ENCODE measurements at places on chromosomes 16 and 17.

DNA sequence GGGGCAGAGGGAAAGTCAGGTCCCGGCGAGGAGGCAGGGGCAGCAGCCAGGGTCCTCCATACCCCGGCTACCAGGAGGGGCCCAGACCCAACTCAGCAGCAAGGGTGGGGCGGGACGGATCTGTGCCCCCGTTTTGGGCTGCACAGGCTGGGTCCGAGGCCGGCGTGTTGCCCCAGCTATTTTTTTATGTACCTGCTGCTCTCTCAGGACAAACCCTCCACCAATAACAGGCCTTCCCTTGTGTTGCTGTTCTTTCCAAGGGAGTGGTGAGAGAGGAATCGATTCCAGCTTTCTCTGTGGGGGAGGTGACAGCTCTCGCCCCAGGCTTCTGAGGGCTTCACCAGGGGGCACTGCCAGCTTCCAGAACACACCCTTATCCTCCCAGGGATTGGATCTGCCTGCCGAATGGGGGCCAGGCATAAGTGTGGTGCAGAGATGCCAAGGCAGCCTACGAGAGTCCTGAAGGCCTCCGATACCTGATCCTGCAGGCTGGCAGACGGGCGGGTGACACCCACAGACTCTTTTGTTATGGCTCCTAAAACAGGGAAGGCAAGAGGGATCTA is 22.3 kb downstream of the RTN4RL1 start:
- DNase-seq: no peak

DNA sequence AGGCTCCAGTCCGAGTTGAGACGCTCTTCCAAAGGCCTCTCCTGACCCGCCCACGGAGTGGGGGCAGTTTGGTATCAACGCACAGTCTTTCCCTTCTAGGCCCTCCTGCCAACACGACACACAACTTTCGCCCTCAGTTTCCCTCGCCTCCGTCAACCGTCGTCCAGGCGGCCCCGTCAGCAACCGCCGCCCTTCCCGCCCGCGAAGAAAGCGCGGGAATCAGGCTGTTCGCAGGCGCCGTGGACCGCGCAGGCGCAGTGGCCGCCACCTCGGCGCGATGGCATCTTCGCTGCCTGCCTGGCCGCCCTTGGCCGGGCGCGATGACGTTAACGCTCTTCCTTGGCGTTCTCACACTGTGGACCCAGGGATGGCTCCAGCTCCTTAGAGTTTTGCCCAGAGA is at the start of gene SPATA22:
SPATA22 (minus strand) TSS at position 221 of the 400 bp plus-strand sequence. CDS start 2,494 bp downstream, outside the sequence.
- DNase-seq: no peak

DNA sequence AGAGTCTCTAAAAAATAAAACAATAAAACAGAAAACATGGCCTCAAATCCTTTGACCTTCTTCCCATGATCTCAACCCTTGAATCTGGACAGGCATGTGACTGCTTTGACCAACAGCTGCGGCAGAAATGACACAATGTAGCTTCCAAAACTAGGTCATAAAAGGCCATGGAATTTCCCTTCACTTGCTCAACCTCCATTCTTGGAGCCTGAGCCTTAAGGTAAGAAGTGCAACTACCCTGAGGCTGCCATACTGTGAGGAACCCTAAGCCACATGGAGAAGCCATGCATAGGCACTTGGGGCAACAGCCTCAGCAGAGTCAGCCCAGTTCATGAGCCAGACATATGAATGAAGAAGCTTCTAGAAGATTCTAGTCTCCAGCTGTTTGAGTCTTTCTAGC is 75.7 kb upstream of the BRD7 start:
- no peak for DNase-seq

DNA sequence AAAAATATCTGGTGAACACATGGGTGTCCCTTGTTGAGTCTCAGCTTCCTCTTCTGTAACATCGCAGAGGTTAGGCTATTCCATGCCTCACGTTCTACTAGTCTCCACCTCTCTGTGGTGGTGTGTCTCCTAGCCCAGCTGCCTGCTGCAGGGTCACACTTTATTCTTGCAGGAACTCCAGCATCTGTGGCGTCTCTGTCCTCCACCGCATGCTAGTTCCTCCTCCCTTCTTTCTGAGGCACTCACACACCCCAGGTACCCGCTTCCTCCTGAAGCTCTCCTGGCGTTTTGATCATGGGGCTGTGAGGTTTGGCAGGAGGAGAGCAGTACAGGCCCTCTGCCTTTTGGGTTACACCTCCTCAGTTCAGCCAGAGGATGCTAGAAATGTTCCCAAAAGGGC is 9.9 kb upstream of the TEX2 start:
- no peak for DNase-seq

DNA sequence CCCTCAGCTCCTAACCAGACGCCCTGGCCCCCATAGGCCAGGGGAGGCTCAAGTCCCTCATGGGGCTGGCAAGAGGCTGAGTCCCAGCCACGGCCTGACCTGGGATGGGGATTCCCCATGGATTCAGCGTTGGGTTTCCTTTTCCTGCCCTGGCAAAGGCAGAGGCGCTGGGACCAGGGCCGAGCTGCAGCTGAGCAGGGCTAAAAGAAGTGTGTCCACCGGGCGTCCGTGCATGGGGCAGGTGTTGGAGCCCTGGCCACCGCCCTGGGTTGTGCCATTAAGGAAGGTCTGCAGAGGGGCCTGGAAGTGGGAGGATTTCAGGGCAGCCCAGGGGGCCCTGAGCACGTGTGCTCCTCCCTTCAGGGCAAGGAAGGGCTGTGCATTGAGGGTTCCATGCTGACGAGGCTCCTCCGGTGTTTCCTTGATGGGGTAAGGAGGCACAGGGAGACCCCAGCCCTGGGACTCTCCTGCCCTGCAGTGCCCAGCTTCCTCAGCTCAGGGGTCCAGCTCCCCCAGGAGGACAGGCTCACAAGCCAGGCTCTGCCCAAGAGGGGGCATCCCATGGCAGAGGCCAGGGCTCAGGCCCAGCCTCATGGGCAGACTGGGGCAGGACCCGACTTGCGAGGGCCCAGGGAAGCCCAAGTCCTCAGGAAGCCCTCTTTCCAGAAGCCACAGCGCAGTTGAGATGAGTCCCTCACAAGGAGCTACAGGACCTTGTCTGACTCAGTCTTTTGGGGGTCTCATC is 10.1 kb downstream of the TBC1D26 start:
- no peak for DNase-seq

GRCh38 chr16:70453892-70454221 is 538 bp upstream of the FCSK start:
- DNase-seq: peak; percentile 56

DNA sequence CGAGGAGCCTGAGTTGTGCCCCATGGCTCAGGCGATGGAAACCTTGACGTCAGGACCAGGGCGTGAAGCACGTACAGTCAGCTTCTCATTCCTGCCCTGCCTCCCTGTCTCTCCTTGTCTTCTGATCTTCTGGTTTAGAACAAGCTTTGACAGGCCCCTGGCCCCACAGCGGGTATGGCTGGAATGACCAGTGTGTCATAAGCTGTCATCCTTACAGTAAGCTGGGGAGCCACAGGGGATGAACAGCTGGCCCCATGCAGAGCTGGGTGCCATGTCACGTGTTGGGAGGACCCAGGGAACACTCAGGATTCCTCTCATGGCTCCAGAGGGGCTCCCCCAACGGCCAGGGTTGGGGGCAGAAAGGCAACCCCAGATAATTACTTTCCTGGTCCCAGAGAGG is 157.6 kb upstream of the PLCG2 start:
- no peak for DNase-seq

DNA sequence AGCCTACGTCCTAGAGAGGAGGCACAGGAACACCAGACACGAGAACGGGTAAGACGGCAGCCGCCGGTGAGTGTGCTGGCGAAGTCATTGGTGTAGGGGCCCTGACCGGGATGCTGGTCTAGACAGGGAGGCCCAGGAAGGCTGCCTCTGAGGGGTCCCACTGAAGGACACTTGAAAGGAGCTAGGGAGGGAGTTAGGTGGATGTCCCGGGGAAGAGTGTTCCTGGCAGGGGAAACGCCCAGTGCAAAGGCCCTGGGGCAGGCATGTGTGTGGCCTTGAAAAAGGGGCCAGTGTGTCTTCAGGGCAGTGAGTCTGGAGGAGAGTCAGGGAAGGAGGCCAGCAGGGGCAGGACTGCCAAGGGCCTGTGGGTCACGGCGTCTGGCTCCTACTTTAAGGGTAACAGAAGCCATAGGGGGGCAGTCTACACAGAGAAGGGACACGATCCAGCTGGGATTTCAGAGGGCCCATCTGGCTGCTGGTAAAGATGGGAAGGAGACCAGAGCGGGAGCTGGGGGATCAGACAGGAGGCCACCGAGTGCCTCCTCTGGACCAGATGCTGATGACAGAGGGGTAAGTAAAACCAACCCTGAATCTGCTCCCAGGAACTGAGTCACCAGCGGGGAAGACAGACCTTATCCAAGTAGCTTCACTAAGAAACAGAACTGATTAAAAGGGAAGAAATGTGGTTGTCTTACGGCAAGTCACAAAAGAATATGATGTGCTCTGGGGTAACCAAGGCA is 115.9 kb downstream of the LITAF start:
- no peak for DNase-seq

DNA sequence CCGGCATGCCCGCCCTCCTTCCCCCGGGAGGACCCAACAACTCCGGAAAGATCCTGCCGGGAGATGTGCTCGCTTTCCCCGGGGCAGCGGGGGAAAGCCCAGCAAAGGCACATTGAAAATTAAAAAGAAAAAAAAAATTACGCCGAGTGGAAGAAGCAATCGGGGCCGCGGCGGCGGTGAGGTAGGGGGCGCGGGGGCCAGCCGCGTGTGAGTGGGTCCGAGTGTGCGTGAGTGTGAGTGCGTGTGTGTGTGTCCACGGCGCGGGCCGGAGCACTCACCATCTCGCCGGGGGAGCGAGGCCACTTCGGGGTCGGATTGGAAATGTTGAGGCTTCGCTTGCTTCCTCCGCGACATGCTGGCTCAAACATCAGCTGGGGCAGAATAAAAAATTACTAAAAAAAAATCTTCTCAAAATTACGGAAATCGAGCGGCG is at the start of gene SALL1:
SALL1 (minus strand) TSS at position 383 of the 433 bp plus-strand sequence; CDS start at position 354, 29 bp downstream.
- DNase-seq: no peak

GRCh38 chr17:68867759-68868516 is 87.3 kb downstream of the ABCA8 start:
- no peak for DNase-seq

DNA sequence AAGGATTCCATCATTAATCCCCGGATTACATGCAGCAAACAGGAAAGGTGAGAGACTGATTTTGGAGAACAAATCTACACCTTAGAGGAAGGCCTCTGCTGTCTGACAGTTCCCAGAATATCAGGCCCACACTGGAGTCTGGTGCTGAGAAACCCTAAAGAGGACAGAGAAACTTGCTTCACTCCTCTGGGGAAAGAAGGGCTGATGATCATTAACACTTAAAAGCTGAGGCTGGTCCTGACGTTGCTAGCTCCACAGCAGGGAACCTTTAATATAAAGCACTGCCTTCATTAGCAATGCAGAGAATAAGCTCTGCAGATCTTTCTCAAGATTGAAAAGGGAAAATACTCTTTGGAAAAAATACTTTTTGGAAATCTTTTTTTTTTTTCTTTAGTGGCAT is 1472.4 kb upstream of the GOT2 start:
- no peak for DNase-seq

DNA sequence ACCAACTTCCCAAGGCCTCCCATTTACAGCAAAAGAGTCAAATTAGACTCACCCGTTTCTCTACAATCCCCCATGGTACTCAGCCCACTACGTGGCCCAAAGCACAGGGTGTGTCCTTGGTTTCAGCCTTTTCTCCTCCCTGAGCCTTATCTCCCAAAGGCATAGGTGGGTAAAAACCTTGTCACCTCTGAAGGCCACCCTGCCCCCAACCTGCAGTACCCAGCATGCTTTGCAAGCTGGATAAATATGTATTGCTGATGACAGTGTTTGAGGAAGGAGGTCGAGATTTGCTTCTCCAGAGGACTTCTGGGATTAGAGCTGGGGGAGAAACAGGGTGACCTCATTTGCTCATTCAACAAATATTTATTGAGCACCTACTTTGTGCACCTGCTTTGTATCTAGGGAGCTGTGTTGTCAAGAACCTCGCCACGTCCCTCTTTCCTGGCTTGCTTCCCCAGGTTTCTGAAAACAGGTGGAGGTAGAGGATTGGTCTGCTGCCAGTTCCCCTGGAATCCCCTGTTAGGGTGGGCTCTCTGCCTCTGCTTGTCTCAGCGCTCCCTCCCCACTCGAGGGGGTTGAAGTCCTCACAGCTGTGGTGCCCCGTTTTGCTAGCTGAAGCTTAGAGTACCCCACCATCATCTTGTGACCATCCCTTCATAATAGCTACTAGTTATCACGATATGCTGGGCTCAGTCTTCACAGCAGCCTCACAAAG is 3.0 kb downstream of the LASP1 start:
- no peak for DNase-seq

DNA sequence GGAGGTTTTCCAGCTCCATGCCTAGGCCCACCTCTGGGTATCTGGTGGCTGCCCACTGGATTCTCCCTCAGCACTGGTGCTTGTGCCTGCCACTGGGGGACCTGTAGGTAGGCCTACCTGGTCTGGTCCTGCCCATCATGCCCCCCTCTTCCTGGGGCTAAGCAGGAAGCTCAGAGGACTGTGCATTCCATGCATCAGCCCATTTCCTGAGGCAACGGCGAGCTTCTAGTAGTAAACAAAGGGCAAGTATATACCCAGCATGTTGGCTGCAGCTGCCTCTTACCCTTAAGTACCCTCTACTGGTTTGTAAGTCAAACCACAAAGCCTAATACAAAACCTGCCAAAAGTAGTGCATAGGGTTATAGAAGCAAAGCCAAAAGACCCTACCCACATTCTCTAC is 37.5 kb downstream of the SDR42E1 start:
- no peak for DNase-seq

DNA sequence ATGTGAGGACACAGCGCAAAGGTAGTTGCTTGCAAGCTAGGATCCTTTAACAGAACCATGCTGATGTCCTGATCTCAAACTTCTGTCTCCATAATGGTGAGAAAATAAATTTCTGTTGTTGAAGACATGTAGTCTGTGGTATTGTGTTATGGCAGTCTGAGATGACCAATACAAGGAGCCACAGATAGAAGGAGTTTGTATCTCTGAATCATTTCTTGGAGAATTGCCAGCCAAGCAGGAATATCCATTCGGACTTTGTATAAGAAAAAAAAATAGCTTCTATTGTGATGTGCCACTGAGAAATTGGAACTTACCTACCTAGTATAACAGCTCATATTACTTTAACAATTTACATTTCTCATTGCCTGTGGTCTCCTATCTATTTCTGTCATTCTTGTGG is 447.6 kb upstream of the CA10 start:
- peak; percentile 17 for DNase-seq
